ENCODE measurements at places on chromosomes 4 and X.

DNA sequence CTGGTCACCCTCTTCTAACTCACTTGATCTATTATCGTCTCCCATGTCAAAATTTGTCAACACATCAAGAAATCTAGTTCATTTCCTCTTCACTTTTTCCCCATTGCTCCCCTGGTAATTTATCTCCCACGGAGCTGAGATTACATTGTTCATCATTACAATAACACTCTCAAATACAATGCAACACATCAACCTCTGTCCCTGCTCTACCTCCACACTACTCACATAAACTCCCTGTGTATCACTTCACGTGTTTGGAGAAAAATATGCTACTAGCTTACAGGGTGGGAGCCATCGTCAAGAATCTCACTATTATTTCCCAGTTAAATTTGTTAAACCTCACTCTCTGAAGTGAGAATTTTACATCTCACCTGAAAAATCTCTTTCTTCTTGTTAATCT is 1006.4 kb downstream of the ARAP2 start:
- no peak for DNase-seq

DNA sequence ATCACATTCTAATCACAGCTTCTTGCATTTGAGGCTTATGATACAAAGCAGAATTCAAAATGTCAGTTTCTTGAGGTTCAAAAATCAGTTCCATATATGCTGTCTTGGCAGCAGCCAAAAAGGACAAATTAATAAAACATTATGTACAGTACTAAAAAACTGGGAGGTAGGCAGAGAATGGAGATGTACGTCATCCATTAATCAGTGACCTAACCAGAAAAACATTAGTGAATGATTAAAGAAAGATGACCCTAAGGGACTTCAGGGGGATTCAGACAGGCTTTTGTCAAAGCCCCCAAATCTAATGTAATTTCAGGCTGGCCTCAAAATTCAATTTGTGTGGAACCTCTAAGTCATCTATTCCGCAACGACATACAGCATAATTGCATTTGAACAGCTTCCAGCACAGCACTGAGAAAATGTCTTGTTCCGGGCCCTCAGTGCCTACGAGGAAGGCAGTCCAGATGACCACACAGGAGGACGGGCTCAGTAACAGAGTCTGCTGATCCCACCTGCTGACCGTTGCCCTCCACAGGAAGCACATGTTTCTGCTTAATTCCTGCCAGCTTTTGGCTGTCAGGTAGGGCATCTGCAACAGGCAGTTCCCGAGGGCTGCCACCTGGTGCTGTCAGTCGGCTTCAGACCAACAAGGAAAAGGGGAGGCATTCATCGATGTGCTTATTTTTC is 83.8 kb upstream of the HHIP start:
- DNase-seq: no peak

DNA sequence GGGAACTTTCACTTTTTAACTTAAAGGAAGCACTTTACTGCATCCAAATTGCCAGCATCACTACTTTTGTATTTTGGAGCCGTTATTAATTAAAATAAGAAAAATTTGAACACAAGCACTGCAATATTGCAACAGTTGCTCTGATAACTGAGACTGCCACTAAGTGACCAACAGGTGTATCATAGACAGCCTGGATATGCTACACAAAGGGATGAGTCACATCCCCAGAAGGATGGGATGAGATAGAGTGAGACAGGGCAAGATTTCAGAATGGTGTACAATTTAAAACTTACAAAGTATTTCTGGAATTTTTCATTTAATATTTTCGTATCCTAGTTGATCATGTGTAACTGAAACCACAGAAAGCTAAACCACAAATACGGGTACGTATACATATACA is 204.1 kb downstream of the MAPK10 start:
- DNase-seq: no peak

DNA sequence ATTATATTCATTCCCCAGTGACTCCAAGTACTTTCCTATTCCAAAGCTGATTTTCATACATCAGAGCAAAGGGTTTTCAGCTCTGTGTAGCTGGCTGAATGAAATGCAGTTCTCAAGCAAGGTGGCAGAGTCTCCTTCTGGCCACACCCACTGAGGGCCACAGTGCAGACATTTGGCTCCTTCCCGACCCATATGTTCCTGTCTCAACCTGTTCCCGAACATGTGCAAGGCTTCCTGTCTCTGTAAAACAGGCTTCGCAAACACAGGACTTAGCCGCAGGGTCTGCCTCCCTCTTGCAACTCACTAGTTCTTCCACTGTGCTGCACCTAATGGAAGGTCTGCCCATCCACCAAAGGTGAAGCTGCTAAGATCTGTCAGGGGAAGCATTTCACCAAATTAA is 249.2 kb downstream of the MID1IP1 start:
- DNase-seq: no peak

- no peak for DNase-seq
These were observed 40.1 kb downstream of the LDB2 start for GRCh38 chr4:16858275-16858752.

DNA sequence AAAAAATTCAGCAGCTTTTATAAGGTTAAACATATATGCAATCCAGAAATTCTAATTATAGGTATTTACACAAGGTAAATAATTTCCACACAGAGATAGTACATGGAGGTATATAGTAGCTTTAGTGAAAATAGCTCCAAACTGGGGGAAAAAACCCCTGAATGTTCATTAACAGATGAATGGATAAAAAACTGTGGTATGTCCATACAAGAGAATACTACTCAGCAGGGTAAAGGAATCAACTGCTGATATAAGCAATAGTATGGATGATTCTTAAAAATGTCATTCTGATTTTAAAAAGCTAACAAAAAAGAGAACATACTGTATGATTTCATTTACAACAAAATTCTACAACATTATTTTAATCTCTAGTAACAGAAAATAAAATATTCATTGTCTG is 37.2 kb upstream of the FRMD7 start:
- no peak for DNase-seq

- DNase-seq: no peak
These were observed 218.6 kb upstream of the FAM47A start for GRCh38 chrX:34350561-34351335.

- no peak for DNase-seq
These were observed 86.0 kb upstream of the LIMCH1 start for GRCh38 chr4:41451961-41452360.

GRCh38 chr4:124745985-124746801 is 33.7 kb upstream of the ANKRD50 start:
- DNase-seq: no peak

DNA sequence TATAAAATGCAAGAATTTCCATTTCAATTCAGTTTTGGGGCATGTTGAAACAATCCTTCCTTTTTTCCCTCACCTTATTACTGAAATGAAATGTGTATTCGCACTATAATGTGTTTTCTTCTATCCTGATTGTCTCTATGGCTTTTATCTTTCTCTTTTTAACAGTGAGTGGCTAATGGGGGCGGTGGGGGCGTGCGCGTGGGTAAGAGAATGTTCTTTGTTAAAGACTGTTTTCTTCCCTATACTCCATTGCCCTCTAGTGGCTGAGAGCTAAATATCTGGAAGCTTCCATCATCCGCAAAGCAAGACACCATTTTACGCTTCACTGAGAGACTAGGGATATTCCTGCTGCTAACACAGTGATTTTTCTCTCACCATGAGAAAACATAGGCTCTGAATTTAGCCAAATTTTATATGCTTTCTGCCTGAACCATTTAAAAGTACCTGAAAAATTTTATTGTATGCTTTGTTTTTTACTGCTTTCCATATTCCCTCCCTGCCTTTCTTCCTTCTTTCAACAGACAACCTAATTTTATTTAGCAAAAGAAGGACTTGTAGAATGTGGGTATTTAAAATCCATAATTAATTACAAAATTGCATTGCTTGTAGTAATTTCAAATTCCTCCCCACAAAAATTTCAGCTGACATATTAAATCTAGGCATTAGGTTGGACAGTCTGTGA is 194.0 kb downstream of the GASK1B start:
- DNase-seq: no peak

- DNase-seq: no peak
These were observed 22.3 kb downstream of the TEC start for GRCh38 chr4:48247142-48247877.

- DNase-seq: no peak
These were observed 187.7 kb downstream of the MGST2 start for GRCh38 chr4:139853309-139853708.

DNA sequence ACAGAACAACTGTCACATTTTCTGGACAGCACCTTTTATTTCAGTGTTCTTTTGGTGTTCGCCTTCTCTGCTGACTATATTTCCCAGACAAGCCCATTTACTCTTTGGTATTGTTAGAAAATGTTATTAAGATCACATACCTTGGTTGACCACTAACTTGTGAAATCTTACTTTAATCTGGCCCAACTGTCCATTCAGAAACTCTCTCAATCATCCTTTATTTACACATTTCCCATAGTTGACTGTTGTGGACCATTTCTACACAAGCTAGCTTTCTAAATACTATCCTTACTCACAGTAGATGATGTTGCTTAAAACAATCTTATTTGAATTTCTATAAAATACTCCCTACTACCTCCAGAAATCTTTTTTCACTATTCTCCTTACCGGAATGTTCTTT is 64.7 kb downstream of the QRFPR start:
- DNase-seq: no peak

GRCh38 chr4:106034751-106035150 is 139.5 kb downstream of the NPNT start:
- DNase-seq: no peak

GRCh38 chr4:114615435-114615834 is 16.8 kb downstream of the UGT8 start:
- DNase-seq: no peak

- no peak for DNase-seq
These were observed 2.8 kb downstream of the RTL5 start for GRCh38 chrX:72128881-72129280.

DNA sequence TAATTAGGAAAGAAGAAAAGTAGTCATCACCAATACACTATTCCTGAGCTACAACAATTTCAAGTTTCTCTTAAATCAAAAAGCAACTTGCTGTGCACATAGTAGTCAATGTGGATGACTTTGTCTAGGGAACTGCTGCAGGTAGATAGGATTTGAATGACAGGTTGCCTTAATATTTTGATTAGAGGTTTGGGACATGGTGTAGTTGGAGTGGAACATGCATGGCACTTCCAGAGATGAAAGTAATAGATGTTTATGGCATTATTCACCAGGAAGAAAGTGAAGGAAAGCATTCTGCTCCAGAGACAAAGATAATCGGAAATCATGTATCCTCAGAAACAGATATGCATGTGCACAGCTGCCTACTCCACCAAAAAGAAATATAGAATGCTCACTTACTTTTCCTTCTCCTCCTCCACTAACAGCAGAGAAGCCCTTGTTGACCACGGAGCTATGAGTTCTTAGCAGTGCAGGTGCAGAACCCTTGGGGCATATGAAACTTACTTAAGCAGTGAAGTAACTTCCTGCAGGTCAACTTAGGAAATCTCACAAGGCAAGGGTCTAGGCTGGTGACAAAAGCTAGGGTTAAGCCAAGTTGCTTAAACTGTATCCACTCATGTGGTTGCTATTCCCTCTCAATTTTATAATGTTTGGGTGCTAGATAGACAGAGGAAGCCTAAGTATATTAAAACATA is 390.8 kb downstream of the HNRNPD start:
- DNase-seq: no peak

DNA sequence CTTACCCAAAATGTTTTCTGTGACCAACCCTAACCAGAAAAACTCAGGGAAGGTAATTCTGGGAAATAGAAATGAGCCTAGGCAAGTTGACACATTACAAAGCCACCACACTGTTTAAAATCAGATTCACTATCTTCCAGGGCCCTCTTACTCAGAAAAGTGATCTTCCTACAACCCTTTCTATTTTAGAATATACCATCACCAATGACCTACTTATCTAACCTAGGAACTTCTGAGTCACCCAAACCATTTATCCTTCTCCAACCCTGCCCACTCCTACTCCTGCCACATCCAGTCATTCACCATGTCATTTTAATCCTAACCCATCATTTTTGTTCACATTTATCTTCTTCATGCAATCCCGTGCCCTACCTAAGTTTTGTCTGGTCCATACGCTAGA is 89.9 kb downstream of the FTHL17 start:
- no peak for DNase-seq

DNA sequence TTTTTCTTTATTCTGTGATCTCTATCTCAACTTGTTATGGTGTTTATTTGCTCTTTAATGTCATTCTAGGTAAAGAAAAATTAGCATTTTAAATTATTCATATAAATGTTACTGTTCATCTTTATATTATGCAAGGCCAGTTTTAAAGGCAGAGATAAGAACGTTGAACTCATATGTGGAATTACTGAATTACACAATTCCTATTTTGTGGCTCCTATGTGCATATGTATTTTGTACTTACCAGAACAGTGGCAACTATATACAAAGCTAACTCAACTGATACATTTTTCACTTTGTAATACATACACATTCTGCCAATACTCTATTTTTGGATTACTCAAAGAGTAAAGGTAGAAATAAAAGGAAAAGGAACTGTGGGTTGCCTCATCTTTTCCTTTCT is 533.2 kb upstream of the NR3C2 start:
- DNase-seq: no peak

- DNase-seq: no peak
These were observed 18.9 kb downstream of the TCEAL1 start for GRCh38 chrX:103647630-103648029.

GRCh38 chr4:185395238-185395955 is at the start of gene LRP2BP:
LRP2BP (minus strand) TSS chr4:185395924; CDS start chr4:185378186, 17,738 bp downstream.
- DNase-seq: peak; percentile 79

GRCh38 chr4:1310031-1310795 is 20.5 kb downstream of the MAEA start:
- no peak for DNase-seq

DNA sequence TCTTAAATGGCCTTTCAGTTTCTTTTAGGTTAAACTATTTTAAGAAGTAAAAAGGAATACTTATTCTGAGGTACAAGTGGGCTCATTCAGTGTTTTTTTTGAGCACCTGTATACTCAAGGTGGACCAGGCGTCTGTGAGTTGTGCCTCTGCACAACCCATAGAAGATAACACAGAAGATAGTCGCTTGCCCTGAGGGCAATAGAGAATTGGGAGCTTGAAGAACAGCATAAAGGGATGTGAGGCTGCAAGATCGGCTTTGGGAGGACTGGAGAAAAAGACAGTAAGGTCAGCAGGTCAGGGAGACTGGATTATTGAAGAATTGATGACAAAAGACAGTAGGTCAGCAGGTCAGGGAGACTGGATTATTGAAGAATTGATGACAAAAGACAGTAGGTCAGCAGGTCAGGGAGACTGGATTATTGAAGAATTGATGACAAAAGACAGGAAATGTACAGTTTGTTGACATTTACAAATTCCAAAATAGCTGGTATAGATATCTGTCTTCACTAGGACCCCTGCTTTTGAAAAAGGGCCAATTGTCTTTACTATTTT is 3.1 kb downstream of the CPE start:
- no peak for DNase-seq

DNA sequence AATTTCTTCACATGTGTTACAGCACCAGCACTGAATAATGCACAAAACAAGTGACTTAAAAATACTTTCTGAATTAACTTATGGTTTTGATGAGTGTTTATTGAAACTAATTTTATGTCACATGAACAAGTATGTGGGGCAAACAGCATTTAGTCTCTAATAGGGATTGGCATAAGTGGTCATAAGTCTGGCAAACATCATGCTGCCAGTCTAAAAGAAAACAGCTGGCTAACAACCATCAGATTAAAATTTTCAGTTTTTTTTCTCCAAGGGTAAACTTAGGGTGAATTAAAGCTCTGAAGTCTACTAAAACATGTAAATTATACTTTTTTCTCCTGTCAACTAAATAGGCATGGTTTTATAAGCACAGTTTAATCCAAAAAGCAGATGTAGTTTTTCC is 1014.2 kb downstream of the FAT4 start:
- no peak for DNase-seq
